Omental fat pad (tissue), 4 donors: ENCODE measurements at places on chromosomes 3 and 15. TPM values are rescaled to one million over a fixed set of nuclear protein-coding genes. Genes with fewer than 3 reads are reported as not detected.

KNG1 gene
- 0.09 TPM for total RNA-seq

SNX22 gene
- total RNA-seq = 2.6 TPM

CATSPER2 gene
- total RNA-seq = 2.0 TPM

MEIS2 gene
- 87.5 TPM for total RNA-seq

SLC28A1 gene
- not detected for total RNA-seq

SLC28A2 gene
- total RNA-seq = not detected

MUC20 gene
- total RNA-seq = 8.7 TPM

GCNT3 gene
- total RNA-seq = not detected

C3orf22 gene
- total RNA-seq = not detected

GRCh38 chr15:82044373-82045178, 1.2 kb downstream of the MEX3B start:
- DNase-seq = no peak

- no peak for DNase-seq
Observed at GRCh38 chr3:96900566-96900965, 86.2 kb downstream of the EPHA6 start.

GRCh38 chr3:116188231-116188785, 257.0 kb downstream of the LSAMP start:
- DNase-seq = no peak

- no peak for DNase-seq
Observed at GRCh38 chr3:129304962-129305222, 26.2 kb downstream of the HMCES start.

DNA sequence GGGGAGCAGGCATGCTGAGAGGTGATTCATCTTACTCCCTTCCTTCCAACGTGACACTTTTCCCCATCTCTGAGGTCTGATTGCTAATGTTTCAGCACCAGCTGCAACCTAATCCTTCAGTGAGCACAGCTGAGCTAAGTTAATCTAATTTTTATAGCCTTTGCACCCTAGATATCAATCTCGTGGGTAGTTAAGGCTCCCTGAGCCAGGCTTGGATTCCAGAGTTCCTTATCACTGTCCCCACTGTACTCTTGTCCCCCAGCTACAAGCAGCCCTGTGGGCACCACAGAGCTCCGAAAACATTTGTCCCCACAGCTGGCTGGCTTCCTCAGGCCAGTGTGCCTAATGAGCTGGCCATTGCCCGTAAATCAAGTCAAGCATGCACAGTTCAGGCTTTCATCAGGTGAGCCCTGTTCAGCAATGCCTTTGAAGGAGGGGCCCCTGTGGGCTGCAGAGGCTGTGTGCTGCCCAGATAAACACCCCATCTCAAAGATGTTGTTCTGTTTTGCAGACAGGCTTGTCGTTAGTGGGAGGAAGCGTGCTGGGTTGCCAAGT, 376.9 kb upstream of the RASGRP1 start:
- DNase-seq = no peak

DNA sequence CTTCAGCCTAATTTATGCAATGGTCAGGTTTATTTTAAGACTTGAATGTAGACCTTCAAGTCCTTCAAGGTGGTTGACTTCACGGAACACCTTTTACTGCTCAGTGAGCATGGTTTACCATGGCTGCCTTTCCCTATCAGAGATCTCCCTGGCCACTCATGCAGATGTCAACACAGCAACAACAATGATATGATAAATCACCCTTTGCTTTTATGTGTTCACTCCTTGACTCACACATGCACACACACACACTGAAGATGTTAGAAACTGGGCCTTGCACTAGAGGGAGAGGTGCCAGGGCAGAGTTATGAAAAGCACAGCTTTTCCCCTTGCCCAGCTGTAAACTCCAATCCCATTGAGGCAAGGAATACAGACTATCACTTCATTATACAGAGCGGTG, 134.4 kb downstream of the WNT5A start:
- DNase-seq = no peak

DNA sequence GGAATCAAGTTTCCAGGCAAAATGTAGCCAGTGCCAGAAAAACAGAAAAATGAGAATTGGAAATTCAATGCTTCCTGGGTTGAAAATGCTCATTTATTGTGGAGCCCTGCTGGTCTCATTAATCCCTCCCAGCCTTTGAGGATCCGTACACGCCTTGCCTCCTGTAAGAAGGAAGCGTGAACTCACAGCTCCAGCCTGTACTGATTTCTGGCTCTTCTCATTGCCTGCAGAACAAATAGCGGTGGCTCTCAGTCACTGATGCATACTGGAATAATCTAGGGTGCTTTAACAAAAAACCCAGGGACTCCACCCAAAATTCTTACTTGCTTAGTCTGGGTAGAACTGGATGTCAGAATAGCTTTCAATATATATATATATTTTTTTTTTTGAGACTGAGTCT, 29.3 kb upstream of the SLC24A5 start:
- DNase-seq = no peak

DNA sequence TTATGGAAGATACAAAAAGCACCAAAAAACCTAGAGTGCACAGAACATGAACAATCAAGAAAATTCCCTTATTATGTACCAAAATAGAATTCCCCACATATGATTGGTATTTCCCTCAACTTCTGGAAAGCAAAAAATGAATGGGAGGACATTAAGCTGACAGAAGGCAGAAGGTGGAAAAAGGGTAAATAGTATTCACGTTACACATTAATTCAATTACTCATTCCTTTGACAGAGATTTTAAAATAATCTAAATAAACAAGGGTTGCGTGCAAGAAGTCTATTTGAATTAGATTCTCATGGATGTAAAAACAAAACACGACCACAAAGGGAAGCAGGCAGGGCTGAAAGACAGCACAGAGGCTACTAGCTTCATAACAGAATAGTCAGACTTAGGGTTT, 260.5 kb upstream of the ZPLD1 start:
- no peak for DNase-seq

- DNase-seq = no peak
Observed at GRCh38 chr3:138124706-138125355, 7.4 kb downstream of the A4GNT start.

DNA sequence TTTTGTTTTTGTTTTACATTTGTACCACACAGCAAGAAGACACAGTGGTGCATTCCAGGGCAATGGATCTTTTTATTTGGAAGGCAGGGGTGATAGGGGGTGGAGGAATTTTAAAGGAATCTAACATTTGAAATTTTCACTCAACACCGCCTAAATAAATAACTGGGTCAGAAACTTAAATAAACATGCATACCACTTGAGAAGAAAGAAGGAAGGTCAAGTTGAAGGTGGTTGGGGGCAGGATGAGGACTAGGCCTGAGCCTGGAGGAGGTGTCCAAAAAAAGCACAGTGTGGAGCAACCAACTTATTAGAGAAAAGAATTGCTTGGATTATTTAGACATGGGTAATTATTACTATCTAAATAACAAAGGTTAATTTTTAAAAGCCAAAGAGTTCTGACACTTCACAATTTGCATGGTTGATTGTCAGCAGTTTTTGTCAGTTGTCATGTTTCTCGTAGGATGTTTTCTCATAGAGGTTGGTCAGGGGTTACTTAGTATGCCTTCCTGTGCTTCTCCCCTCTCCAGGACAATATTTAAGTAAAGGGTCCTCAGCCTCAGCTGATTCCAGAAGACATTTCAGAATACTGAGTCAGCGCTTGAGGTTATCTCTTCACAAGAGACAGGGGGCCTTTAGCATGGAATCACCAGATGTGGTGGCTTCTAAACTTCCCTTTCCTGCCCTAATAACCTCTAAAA, 173.7 kb upstream of the SLC2A2 start:
- no peak for DNase-seq

DNA sequence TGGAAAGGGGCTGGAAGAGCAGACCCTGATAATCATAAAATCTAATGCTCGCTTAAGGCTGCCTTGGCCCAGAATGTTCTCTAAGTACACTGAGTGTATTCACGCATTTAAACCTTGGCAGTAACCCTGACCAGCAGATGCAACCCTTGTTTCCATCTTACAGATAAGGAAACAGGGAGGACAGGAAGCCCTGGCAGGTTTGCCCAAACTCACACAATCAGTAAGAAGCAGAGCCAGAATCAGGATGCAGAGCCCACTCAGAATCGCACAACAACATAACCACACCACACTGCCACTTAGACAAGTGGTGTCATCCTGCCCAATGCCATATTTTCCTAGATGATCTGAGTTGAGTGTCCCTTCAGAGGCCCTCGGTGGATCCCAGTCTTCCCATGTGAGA, 214.5 kb upstream of the HES1 start:
- DNase-seq = no peak

GRCh38 chr15:75761446-75762356, 49.1 kb upstream of the CSPG4 start:
- DNase-seq = no peak

GRCh38 chr15:91787198-91787597, 66.3 kb upstream of the SLCO3A1 start:
- DNase-seq = no peak

- DNase-seq = no peak
Observed at GRCh38 chr3:115325539-115325938, 178.5 kb upstream of the ZBTB20 start.

GRCh38 chr15:78070049-78070700, 7.3 kb downstream of the TBC1D2B start:
- no peak for DNase-seq

DNA sequence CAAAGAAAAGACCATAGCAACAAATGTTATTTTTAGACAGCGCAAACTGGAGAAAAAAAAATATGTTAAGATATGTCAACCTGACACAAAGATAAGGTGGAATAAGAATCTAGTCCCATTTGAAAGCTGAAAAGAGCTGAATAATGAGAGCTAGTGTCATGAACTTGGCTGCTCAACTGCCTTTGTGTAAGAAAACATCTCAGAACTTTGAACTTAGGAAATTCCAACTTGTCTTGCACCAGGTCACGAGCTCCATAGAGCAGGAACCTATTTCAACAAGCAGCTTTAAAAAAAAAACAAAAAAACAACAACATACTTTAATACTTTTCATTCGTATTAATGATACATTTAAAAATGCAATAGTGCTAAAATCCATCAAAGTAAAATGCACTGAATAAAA, 79.5 kb downstream of the ZNF280D start:
- DNase-seq = no peak

DNA sequence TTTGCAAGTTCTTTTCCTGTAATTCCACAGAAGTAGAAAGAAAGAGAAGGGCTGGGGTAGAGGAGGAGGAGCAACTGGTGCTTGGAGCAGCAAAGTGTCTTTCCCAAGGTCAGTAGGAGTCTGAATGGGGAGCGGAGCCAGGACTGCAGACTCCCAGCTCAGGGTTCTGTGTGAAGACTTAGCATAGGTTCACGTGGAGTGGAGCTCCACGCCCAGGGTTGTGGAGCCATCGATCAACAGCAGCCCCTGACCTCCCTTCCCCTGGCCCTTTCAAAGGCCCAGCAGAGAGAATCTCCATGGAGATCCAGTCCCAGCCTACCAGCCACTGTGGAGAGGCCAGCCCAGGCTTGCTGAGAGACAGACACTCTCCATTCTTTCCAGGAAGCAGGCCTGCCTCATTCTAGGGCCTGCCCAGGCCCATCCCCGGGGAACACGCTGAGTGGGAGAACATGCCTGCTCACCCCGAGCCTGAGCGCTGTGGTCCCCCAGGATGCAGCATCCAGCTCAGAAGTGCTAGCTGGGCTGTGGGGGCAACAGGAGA, 62.1 kb downstream of the CORO2B start:
- DNase-seq = no peak

DNA sequence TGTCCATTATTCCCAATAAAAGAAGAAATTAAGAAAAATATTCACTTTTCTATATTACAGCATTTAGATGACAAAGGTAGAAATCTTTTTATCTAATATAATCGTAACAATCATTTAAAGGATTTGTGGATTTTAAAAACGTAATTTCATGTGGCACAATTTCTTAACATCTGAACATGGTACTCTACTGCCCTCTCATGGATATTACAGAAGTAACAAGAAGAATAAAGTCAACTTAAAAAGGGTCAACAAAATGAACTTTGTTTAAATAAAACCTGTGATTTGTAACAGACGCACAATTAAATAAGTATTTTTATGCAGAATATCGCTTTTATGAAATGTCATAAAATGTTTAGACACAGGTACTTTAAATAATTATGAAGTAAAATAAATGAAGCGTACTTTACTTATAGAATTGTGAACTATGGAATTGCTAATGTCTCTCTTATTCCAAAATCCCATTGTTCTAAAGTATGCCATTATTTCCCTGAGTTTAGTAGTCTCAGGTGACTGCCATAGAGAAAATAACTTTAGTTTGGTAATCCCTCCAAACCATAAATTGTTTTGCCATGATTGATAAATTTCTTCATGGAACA, 366.8 kb upstream of the ZNF385D start:
- no peak for DNase-seq

GRCh38 chr3:62159709-62160092, 213.6 kb downstream of the FEZF2 start:
- DNase-seq = no peak

GRCh38 chr3:39435006-39435748, 28.7 kb downstream of the RPSA start:
- DNase-seq = no peak

GRCh38 chr15:29800491-29801366, 21.5 kb downstream of the TJP1 start:
- no peak for DNase-seq

GRCh38 chr15:74193299-74193718, 9.3 kb downstream of the STRA6 start:
- DNase-seq = no peak
